ENCODE measurements at places on chromosomes 7 and 10.

GRCh38 chr7:33905389-33906032 lies at the start of gene BMPER:
TSS of gene BMPER (plus strand) at chr7:33905539. CDS start at chr7:33905614, 75 bp downstream.
- peak; percentile 82 for DNase-seq

DNA sequence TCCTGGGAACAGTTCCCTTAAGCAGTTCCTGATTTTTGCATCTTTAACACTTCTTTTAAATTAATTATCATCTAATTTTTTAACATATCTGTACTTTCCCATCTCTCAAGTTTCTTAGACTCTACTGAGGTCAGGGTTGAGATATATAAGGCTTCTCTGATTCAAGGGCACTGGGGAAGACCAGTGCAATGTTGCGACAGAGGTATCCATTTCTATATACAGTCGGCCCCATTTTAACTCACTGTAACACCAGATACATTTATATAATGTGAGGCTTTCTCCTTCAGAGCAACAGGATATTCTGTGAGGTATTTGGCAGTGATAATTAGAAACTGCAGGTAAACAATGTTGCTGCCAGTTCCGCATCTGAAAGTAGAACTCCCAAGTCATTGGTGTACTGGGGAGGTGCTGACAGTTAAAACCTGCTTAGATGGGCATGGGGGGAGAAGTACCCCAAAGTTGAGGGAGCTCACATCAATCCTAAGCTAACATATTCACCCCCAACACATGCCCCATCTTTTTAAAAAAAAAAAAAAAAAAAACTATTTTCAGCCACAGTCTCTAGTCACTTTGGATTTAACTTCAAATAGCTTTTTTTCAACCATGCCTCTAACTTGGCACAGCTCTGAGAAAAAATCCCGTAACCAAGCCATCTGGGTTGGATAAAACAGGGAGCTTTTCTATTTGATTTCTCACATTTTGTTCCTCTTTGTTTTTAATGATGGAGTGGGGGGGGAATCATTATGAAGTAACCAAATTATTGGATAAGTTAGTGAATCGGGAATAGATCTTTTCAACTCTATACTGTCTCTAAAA lies 62.9 kb downstream of the REEP3 start:
- DNase-seq, result no peak

DNA sequence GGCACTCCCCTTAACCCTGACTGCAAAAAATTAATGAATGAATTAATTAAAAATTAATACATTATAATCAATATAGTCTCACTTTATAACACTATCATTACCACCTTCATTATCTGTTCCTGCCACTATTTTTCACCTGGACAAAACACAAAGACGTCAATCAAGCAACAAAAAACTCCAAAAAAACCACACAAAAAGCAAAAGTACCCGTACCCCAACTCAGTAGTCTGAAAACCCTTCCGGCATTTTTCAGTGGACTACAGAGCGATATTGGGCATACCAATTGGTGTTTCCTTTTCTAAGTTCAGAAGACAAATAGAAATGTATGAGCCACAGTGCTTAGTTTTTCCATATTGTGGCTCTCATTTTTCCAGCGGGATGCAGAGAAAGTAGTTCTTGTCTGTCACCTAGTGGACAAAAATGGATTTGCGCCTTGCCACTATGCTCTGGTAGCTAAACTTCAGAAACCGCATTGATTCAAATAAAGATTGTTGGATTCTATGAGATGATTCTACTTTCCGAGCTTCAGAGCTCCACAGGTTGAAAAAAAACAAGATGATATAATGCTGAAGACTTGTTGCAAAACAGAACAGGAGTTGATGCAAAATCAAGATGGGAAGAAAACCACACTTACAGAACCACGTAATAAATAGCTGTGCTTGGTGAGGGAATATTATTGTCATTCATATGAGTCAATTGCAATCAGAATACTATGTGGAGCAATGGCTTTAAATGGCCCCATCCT lies 50.6 kb upstream of the ITGB1 start:
- DNase-seq, result peak; percentile 49

DNA sequence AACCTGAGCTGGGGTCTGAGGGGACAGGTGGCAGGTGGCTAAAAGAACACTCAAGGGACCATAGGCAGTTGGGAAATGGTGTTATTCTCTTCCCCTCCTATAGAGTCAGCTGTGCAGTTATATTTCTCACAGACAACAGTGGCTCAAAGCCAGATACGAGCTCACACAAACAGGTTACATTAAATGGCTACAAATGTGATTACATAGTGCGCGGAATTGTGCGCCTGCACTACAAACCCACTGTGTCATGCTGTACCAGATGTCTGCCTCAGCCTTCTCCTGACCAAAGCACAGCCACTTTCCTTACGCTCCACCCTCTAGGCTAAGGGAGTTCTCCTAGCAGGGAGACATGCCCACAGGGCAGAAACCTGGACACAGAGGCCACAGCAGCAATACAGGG lies 387.2 kb downstream of the CNTNAP2 start:
- DNase-seq, result no peak

GRCh38 chr10:11359869-11360268 lies 251.6 kb downstream of the USP6NL start:
- no peak for DNase-seq

- DNase-seq, result no peak
These were observed 20.6 kb downstream of the CALML5 start for GRCh38 chr10:5478694-5479305.

All from GM03348 (cell line).